HS-5 (cell line): ENCODE measurements at places on chromosomes 11 and 22.
A peak's percentile ranks its signal among the peaks of the same experiment; 100 is the strongest.

GRCh38 chr11:130514316-130514715, 65.9 kb downstream of the ADAMTS15 start:
- no peak for DNase-seq

GRCh38 chr22:19742160-19743066, 18.2 kb upstream of the TBX1 start:
- DNase-seq = no peak

DNA sequence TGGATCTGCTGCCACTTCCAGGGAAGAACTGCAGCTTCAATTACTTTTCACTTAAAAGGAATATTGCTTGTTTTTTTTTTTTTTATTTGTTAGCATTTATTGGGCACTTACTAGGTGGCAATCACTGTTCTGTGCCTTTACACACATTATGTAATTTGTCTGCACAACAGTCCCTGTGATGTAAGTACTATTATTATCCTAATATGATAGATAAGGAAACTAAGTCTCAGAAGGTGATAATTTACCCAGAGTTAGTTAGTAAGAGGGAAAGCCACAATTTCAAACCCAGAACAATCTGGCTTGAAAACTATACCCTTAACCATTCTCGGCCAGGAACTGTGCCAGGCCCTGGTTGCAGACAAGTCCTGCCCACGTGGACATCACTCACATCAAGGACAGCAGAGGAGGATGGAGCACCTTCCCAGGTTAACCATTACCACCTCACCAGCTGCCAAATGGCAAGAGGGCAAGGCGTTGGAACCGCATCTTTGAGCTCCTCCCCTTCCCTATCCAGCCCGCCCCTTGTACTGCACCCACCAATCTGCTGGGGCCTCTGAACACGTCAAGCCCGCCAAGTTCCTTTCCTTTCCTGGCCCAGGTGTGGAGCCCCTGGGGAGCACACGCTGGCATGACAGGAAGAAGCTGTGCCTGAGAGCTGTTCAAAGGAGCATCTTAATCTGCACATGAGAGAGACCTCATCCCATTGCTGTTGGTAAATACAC, 78.4 kb downstream of the NAV2 start:
- no peak for DNase-seq

- no peak for DNase-seq
These were observed 3.8 kb upstream of the KLHL35 start for GRCh38 chr11:75436806-75437205.

DNA sequence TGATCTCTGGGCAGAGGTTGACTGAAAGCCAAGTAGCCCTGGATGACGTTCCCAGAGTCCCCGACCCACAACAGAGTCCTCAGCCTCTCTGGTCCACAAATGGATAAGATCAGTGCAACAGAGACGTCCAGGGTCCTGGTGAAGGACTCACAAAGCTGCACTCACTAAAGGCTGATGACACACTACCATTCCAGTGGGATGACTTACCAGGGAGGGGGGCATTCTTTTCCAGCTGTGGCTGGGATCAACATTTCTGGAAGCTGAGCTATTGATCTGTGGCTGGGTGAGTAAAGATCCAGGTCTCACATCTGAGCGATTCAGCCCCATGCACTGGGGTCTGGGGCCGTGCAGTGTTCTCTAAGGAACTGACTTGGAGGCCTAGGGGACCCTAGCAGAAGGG, 296.2 kb downstream of the NTM start:
- DNase-seq = peak; percentile 39

GRCh38 chr11:47204637-47204989, 10.2 kb upstream of the DDB2 start:
- DNase-seq = no peak

DNA sequence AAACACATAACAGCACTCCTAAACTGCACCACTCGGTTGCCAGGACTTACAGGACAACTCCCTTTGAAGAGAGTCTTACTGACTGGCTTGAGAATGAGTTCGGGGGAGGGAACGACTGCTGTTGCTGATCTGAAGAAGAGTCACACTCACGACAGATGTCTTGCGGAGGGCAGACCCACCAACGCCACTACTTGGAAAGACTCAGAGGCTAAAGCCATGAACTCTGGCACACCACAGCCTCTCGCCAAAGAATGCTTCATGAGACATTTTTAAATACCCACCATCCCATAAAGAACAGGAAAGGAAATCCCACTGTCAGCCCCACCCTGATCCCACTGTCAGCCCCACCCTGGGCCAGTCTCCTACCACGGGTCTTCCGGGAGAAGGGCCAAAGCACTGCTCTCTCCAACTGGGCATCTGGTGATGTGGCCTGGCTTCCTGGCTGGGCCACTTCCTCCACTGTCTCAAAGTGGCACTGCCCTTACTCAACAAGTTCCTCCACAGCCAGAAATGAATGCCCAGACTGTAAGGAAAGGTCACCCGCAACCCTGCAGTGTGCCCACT, 73.6 kb downstream of the MICAL3 start:
- DNase-seq = no peak
